ENCODE measurements at places on chromosomes 7 and 10.

GRCh38 chr10:4943821-4944220 lies 19.4 kb upstream of the AKR1C1 start:
- DNase-seq: no peak

GRCh38 chr10:52897162-52897561 lies 124.6 kb upstream of the MBL2 start:
- no peak for DNase-seq

GRCh38 chr10:78211561-78212051 lies 177.9 kb downstream of the RPS24 start:
- DNase-seq: no peak

- no peak for DNase-seq
These were observed 50.2 kb downstream of the KCNMA1 start for GRCh38 chr10:77587416-77587790.

- no peak for DNase-seq
These were observed 51.3 kb upstream of the KCND2 start for GRCh38 chr7:120221666-120222065.

- no peak for DNase-seq
These were observed 165.1 kb upstream of the WNT16 start for GRCh38 chr7:121163699-121164098.

DNA sequence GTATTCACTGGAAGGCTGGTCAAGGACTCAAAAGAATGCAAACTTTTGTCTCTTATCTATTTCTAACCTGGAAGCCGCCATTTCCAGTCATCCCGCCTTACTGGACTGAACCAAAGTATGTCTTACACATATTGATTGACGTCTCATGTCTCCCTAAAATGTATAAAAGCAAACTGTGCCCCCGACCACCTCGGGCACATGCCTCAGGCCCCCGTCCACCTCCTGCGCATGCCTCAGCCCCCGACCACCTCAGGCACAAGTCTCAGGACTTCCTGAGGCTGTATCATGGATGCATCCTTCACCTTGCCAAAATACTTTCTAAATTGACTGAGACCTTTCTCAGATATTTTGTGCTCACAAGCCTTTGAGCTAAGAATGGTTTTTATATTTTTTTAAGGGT lies 148.6 kb downstream of the PTPRN2 start:
- no peak for DNase-seq

GRCh38 chr10:30456266-30456665 lies 22.3 kb downstream of the MAP3K8 start:
- peak; percentile 1 for DNase-seq

DNA sequence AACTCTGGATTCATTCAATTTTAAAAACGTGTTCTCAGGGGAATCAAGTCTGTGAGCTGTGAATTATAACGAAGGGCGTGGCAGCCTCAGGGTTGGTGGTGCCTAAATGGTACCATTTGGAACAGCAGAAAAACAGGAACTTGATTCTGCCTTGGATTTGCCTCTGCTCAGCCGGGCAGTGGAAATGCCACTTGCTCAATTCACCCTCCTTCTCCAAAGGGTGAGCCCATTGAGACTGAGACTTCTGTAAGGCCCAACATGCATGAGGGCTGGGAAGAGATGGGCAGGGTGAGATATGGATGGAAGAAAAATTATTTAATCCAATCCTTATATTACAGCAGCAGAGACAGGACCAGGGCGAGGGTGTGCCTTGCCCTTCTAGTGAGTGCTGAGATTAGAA lies 107.1 kb upstream of the HABP2 start:
- no peak for DNase-seq

DNA sequence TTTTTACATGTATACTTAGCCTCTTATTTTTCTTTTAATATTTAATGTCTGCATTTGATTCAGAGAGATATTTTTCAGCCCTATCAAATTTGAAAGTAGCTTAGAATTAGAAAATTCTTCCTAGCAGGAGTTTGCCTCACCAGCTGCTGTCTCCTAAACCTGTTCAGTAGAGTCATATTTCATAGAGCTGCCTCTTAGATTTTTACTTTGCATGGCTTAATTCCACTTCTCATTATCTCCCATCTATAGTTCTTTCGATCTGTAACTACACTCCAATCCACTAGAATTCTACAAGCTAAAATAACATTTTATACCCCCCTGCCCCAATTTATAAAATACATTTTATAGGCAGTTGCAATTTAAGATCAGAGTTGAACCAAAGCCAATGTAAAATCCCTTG lies 227.0 kb downstream of the ANK3 start:
- no peak for DNase-seq

GRCh38 chr7:128844777-128845311 lies 14.6 kb downstream of the FLNC start:
- no peak for DNase-seq

- no peak for DNase-seq
These were observed 165.6 kb downstream of the TPK1 start for GRCh38 chr7:144670218-144670617.

Data from stimulated activated naive CD4-positive, alpha-beta T cell treated with Interleukin-2 at 50 U/mL for 16 hours (primary cell).